ENCODE measurements at places on chromosomes 4 and X.
A peak's percentile ranks its signal among the peaks of the same experiment; 100 is the strongest.

GRCh38 chr4:8607603-8608481 is 15.3 kb downstream of the CPZ start:
- DNase-seq: no peak

GRCh38 chrX:131646106-131646505 is 102.2 kb downstream of the OR13H1 start:
- DNase-seq: no peak

- DNase-seq: no peak
Observed at GRCh38 chrX:18041656-18042055, 179.0 kb downstream of the BEND2 start.

DNA sequence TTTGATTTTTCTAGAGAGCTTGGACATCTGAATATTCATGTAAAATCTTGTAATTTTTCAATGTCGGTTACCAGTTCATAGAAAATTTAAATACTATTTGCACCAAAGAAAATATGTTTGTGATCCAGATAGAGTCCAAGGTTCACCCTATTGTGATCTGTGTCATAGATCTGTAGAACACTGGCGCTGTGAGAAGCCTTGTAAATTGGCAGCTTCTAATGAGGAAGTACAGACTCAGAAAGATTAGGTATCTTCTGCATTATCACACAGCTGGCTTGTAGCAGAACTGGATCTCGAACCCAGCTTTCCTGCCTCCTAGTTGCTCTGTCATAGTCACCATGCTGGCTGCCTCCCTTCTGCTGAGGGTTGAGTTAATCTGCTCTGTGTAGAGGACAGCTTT is 106.5 kb upstream of the PAK3 start:
- DNase-seq: no peak

GRCh38 chrX:13341491-13342101 is 21.7 kb upstream of the ATXN3L start:
- DNase-seq: no peak

DNA sequence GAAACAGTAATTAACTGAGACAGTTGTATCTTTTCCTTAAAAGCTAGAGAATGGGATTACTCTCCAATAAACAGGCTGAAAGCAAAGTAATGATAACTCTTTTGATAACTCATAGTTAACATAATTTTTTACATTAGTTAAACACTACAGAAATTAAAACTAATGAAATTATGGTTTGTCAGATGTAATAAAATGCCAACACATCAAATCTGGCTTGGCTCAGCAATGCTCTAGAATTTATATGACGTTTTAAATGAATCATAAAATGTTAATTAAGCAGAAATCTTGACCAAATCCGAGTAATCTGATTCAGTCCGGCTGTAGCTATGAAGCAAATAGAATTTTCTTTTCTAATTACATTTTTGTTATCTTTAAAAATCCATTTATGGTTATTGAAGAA is 244.2 kb upstream of the NR3C2 start:
- DNase-seq: no peak

DNA sequence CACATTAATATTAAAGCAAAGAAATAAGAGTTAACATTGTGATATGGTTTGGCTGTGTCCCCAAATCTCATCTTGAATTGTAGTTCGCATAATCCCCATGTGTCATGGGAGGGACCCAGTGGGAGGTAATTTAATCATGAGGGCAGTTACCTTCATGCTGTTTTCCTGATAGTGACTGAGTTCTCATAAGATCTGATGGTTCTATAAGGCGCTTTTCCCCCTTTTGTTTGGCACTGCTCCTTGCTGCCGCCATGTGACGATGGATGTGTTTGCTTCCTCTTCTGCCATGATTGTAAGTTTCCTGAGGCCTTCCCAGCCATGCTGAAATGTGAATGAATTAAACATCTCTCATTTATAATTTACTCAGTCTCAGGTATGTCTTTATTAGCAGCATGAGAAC is 153.8 kb upstream of the GALNT7 start:
- DNase-seq: no peak

DNA sequence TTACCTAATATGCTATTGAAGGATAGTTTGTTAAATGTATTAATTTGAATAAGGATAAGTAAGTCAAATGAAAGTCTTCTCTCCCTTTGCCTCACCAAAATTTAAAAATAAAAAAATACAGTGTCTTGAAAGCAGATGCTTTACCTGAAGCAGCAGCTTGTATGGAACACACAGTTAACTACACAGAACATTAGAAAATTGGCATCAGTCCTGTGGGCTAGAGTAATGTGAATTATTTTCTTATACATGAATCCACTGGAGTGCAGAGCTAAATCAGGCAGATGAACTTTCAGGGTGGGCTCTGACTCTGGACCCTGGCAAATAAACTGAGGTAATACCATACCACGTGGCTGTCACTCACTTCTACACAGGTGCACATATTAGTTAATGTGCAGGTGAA is 348.0 kb downstream of the FSTL5 start:
- no peak for DNase-seq

- no peak for DNase-seq
Observed at GRCh38 chr4:169906104-169906503, 120.1 kb downstream of the MFAP3L start.

DNA sequence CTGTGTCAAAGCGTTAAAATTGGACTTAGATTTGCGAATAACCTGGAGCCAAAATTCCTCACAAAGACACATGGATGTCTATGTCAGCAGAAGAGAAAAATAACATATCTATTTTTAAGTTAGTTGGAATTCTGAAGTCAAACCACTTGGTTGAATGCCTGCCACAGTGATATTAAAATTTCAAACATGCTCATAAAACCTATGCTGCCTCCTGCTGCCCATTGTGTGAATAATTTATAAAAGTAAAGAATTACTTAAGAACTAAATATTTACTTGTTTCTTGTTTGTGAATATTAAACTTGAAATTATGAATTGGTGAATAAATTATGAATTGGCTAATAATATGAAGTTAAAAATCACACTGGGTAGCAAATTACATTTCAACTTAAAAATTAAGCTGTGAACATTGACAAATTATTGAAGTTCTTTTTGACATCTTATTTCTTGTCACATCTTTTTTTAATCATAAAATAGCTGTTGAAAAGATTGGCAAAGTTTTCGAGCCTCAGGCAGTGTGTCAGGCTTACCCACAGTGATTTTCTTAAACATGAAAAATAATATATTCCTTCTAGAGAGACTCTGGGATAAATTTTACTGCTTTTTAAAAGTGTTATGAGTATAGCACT is 35.4 kb downstream of the FABP2 start:
- DNase-seq: peak; percentile 14

DNA sequence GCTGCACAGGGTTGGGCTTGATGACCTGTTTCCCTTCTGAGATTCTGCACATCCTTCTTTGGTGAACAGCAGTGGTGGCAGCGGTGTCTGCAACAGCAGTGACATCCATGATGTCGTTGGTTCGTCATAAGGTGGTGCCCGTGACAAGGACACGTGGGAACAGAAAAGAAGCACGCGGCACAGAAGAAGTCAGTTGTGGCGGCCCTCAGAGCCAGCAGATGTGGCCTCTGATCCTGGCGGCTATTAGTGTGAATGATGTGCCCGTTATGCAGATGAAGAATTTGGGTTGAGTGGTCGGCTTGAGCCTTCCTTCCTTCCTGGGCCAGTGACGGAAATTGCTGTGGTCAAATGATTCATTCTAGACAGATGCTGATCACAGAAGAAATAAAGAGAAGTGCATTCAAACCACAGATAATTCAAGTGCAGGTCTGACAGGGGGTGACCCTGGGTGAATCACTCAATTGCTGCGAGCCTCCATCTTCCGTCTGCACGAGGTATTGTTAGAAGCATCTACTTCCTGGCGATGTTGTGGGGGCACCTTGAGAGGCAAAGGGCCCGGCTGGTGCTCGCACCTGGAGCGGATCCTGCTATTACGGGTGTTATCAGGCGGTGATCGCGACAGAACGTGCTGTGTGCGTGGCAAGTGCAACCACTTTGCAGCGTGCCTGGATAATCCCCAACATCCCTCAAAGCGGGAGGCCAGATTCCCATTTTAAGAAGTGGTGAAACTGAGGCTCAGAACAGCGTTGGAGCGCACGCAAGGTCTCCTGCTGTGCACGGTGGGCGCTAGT is 215.2 kb upstream of the PSAPL1 start:
- DNase-seq: peak; percentile 93

DNA sequence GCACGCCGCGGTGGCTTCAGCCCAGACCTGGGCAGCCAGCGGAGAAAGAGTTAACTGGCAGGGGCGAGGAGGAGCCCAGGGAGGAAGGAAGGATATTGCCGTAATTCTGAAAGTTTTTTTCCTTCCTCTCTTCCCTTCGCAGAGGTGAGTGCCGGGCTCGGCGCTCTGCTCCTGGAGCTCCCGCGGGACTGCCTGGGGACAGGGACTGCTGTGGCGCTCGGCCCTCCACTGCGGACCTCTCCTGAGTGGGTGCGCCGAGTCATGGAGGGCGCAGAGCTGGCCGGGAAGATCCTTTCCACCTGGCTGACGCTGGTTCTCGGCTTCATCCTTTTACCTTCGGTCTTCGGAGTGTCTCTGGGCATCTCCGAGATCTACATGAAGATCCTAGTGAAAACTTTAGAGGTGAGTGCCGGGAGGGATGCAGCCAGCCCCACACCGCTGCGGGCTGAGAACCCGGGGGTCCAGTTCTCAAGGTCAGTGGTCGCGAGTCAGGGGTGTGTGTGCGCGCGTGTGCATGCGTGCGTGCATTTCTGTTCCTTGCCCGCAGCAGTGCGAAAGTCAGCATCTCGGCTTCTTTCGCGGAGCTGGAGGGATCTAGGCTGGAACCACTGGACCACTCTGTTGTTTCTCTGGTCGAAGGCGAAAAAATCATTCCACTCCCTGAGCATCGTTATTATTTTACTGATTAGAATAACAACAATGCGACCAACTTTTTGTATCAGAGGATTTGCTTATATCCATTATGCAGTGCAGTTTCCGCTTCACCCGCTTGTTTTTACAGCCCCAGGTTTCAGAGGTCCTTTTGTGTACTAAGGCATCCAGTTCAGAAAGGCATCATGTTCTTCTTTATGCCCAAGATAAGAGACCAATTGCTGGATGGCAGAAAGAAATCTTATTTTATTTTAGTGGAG is 709 bp downstream of the GPAT3 start:
- DNase-seq: peak; percentile 5

DNA sequence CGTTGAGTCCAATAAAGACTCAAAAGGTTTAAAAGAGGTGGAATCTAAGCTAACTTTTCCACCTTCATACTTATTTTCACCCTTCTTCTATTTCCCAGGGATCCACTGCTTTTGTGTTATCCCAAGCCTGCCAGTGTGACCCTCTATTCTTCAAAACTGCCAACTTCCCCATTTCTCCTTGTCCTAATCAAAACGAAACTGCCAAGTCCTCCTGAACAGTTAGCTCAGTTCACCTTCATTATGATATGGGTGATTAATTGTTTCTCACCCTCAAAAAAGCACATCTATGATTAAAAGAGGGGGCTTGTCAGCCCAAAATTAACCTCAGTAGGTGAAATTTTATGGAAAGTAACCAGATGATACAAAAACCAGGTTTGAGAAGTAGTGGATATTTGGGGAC is 108.4 kb downstream of the GUCY2F start:
- DNase-seq: no peak

GRCh38 chr4:41514766-41515481 is 23.0 kb upstream of the LIMCH1 start:
- DNase-seq: no peak

DNA sequence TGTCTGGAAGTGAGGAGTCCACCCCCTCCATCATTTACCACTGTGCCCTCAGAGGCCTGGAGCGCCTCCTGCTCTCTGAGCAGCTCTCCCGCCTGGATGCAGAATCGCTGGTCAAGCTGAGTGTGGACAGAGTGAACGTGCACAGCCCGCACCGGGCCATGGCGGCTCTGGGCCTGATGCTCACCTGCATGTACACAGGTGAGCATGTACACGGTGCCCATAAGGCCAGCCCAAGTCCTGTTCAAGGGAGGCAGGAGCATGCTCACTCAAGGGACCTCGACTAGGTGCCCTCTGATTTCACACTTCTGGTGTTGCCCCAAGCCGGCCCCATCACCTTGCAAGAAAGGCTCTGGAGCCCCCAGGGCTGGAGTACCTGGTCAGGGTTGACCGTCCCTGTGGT is 13.4 kb upstream of the MSANTD1 start:
- DNase-seq: no peak
